ENCODE measurements at places on chromosomes 3 and 15.

DNA sequence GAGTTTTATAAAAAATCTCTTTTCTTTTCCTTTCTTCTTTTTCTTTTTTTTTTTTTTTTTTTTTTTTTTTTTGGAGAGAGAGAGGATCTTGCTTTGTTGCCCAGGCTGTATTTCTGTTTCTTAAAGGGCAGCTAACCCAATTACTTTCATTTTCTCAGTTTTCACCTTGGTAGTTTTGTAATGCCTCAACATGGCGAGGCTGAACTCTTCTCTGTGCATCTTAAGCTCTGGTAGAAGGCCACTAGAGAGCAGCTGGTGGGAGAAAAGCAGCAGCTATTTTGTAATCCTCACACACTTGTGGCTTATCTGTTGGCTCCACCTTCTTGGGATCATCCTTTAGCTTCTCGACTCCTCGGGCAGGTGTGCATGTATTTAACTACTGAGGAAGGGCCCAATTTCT is 152.2 kb upstream of the MEIS2 start:
- no peak for DNase-seq

- DNase-seq, result no peak
Observed at GRCh38 chr15:85625856-85626255, 168.9 kb downstream of the KLHL25 start.

- no peak for DNase-seq
Observed at GRCh38 chr15:100001405-100001804, 268.2 kb upstream of the LYSMD4 start.

- no peak for DNase-seq
Observed at GRCh38 chr3:195188426-195188927, 82.5 kb downstream of the XXYLT1 start.

- no peak for DNase-seq
Observed at GRCh38 chr3:128714887-128715491, 11.0 kb upstream of the RAB7A start.

DNA sequence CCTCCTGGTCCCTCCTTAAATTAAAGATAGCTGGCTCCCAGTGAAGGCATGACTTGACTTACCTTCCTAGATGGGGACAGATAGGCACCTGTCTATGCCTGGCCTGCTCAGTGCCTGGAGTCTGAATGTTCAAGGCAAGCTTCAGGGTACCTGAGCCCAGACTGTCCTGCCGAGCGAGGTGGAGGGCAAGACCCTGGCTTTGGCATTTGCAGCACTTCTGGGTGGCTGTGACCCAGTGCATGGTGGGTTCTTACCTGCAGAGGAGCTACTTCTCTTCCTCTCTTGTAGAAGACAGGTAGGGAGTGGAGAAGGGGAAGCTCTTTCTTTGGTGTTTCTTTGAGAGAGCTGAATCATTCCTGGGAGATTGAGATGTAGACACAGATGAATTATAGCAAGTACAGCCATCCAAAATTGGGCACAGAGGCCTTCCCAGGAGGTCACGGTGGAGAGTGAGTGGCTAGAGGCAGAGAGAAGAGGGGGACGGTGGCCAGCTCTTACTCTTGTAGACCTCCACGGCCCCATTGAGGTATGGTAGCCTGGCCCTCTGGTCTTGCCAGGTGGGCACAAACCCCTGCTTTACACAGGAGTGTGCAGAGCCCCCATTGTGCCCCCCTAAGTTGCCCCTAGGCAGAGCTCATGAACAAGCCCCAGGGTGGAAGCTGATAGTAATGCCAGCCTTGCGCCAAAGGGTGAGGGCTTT is 402.5 kb upstream of the TPM1 start:
- no peak for DNase-seq

GRCh38 chr3:38314764-38315487 is 31.7 kb upstream of the XYLB start:
- DNase-seq, result no peak

DNA sequence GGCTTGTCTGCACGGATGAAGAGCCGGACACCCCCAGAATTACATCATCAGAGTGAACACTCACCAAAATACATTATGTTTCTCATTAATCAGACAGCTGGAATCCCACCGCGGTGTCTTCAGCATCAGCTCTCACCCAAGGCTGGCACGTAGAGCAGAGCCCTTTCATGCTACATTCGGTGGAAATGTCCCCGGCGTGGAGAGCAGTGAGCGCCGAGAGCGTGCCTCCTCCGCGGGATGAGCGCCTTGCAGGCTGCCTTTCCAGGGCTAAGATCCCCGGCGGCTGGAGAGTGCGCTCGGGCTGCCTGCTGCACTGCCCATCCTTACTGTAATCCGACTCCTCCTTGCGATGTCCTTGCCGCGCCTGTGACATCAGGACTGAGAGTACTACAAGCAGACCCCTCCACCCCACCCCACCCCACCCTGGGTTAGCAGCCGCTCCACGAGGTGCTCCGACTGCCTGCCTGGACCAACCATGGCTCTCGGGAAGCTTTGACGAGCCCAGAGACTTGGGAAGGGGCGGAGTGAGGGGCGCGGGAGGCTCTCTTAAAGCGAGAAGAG is at the start of gene ZNF385D:
Gene ZNF385D, minus strand, starts transcription at position 380 of the 561 bp plus-strand sequence. Its CDS starts 294 bp downstream, at position 86.
- no peak for DNase-seq

DNA sequence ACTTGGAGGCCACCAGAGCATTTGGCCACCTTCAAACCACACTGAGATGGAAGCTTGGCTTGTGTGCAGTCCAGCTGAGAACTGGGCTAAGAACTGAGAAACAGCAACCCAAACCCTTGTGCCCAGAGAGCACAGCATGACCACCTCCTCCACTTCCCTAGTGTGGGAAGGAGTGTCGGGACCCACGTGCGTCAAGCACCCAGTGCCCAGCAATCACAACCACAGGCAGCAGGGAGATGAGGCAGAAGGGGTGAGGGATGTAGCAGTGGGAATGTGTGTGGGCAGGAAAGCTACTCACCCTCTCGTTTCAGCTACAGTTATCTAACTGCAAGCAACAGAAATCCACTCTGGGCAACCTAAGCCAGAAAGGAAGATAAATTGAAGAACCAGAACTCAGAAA is 25.0 kb upstream of the RFTN1 start:
- DNase-seq, result no peak

DNA sequence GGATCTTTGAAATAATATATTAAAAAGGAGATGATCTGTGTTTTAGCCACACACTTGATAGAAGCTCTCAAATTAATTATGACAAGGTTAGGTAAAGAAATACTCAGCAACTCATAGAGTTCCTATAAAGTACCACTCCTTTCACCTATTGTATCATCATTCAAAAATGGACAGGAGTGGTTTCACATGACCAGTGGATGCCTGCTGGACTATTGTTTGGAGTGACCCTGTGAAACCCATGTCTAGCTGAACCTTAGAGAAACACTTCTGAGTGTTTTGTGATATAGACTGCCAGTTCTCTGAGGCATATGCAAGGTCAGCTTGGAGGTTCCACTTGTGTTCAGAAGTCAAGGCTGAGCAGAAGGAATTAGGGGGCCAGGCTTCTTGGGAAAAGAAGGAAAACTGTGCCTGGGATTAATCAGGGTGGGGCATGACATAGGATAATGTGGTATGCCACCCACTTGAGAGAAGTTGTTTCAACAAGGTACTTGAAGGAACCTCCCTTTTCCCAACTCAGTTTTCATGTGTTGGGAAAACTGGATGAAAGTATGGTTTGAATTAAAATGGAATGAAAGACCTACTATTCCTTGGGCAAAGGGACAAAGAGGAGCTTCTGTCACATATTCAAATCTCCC is 15.4 kb downstream of the PARP14 start:
- DNase-seq, result no peak

- DNase-seq, result no peak
Observed at GRCh38 chr3:190456770-190457169, 7.1 kb upstream of the TMEM207 start.

DNA sequence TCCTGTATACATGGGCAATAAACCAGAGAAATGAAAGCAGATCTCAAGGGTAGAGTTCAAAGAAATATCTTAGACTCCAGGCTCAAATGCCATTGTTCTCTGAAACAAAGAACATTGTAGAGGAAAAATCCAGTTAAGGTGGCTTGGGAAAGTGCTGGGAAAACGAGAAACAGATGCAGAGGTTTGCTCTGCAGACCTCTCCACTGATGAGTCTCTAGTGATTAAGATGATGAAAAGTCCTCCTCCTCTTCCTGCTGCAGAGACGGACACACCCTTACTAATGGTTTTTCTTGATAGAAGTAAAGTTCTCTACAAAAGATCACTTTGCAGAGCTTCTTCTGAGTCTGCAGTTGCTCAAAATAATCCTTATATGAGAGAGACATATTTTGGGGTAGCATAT is 264.7 kb downstream of the GABRG3 start:
- no peak for DNase-seq

- no peak for DNase-seq
Observed at GRCh38 chr3:194686816-194687637, 1.3 kb downstream of the FAM43A start.

- DNase-seq, result peak; percentile 16
Observed at GRCh38 chr3:42652251-42652610, 1.3 kb upstream of the ZBTB47 start.

GRCh38 chr3:38755130-38755529 is 60.9 kb downstream of the SCN10A start:
- DNase-seq, result no peak

DNA sequence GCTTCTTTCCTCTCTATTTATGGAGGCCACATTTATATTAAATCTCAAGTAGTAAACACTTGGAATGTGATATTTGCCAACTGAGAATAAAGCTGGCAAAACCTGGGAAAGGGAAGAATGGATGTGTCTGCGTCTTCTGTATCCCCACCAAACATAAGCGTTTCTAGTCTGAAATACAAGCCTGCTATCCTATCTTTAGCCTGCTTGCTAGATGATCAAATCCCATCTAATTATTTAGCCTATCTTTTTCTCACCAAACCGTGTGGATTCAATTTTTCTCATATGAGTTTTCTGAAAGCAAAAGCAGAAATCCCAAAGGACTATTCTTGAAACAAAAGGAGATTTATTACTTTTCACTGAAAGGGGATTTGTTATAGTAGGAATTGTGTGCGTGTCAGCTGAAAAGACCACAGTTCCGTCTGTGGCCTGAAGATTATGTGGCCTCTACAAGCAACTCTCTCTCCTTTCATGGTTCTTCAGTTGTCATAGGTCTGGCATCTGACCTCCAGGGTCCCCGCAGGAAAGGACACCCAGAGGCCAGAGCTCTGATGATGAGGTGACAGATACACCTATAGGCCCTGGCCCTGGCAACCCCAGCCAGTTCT is 266.0 kb upstream of the MCTP2 start:
- no peak for DNase-seq

- DNase-seq, result no peak
Observed at GRCh38 chr15:90159213-90159612, 41.9 kb upstream of the SEMA4B start.

DNA sequence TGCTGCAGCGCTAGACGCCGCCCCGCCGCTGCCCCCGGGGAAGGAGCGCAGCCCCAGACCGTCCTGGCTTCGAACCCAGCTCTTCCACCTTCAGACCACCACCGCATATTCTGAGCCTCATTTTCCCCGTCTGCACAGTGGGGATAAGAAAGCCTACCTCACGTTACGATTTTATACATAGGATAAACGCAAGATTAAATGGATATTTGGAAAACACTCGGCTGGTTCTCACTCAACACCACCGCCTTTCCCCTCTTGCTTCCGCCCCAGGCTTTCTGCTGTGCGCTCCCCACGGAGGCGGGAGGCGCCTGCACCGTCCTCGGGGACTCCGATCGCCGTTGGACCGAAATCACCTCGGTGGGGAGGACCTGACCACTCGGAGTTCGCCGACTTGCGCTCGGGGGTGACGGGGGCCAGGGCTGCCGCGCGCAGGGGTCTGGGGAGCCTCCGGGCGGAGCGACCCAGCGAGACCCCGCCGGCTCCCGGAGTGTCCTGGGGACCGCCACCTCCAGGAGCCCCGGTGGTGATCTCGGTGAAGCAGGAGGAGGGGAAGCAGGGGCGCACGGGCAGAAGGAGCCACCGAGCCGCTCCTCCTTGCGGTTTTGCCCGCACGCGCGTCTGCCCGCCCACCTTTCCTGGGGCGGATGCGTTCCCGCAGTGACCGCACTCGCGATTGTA is 4.0 kb downstream of the FBXL22 start:
- DNase-seq, result peak; percentile 42

DNA sequence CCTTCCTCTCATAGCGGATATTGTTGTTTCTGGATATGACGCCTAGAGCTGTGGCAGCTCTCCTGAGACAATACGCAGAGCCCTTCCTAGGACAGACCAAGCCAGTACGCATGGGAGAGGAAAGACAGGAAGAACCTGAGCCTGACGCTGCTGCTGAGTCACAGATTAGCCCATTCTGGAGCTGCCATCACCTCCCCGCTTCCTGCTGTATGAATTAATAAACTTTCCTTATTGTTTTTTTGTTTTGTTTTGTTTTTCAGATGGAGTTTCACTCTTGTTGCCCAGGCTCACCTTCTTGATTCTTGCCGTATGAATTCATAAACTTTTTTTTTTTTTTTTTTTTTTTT is 67.0 kb downstream of the PPCDC start:
- DNase-seq, result no peak
